ENCODE measurements at places on chromosomes 7 and 10. TPM values are rescaled to one million over a fixed set of nuclear protein-coding genes. Genes with fewer than 3 reads are reported as not detected.

- DNase-seq = peak; percentile 8
Observed at GRCh38 chr10:123380491-123381085, 226.4 kb downstream of the BUB3 start.

DNA sequence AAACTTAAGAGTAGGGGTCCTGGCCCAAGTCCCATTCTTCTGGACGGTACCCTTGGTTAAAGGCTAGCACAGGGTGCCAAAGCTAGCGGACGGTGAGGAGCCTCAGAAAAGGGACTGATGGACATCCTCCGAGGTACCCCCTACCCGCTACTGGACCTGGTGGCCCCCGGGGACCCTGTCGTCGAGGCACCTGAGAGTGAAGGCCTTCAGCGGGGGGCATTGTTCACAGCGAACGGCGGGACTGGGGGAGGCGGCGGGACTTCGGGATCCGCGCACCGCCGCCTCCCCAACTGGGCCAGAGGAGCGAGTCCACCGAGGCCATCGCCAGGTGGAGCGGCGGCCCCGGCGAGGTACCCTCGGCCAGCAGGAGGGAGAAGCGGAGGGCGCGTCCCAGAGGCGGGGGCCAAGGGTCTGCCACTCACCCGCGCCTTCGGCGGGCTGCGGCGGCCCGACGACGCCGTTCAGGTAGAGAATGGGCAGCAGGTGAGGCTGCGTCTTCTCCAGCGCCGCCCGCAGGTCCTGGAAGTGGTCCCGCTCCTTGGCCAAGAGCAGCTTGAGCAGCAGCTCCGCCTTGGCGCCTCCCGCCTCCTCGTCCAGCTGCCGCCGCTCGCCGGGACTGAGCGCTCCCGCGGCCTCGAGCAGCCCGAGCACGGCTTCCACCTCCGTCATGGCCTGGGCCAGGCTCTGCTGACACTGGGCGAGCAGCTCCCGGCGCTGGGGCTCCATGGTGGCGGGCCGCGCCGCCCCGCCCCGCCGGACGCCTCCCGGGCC, 575 bp downstream of the DLG5 start:
- peak; percentile 38 for DNase-seq

DNA sequence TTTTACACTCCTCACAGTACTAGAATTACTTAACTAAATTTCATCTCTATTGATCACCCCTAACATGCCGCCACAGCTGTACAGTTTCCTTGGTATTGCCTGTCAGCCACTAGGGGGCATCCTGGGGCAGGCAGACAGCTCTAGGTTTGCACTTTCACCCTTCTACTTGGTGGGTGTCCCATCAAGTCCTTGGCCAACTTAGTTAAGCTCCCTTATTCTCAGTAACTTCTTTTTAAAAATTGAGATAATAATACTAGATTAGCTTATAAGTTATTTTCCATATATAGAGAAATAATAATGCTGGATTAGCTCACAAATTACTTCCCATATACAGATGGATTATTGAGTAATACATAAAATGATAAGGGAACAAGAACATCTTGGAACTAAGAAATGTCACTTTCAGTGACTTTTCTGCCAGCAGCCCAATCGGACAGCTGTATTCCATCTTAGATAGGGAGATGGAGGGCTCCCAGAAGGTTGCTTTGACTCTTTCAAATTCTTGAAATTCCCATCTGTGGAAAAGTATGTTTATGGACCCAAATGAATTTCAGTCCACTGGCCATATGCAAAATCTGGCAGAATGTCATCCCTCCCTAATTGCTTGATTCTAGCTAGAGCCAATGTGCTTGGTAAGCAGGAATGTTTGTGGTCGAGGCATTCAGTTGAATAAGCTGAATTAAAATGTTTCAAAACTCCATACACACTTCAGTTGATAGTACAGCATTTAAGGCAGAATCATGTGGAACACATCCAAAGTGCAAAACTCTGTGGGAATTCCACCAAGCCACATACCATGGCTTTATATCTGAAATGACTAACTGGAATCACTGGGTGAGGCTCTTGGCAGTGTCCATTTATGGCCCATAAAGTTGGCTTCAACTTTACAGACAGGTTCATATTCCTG, 309.7 kb downstream of the CSTF2T start:
- peak; percentile 28 for DNase-seq

DNA sequence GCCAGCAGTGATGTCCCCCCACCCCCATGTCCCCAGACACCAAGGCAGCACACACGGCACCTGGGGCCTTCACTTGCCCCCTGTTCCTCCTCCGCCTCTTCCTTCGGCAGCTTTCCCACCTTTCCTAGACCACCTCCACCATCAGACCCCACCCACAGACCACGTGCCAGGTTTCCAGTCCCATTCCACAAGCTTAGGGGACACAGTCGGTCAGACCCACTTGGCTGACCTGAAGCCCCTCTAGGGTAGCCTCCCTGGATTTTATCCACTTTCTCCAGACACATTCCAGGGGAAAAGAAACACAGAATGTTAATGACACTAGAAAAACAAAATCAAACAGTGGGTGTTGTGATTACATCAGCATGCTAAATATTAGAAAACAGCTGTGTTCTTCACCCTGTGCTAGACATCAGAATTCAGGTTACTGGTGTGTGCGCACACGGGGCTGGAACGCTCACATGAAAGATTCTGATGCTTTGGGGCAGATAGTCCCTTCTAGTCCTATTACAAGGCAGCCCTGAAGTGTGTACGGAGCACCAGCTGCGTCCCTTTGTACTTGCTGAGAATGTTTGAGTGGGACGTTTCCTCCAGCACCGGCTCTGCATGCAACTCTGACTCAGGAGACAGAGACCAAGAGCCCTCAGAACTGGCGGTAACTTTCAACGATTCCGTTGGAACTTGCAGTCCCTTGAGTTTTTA, 75.5 kb upstream of the PPP2R2D start:
- peak; percentile 8 for DNase-seq

DNA sequence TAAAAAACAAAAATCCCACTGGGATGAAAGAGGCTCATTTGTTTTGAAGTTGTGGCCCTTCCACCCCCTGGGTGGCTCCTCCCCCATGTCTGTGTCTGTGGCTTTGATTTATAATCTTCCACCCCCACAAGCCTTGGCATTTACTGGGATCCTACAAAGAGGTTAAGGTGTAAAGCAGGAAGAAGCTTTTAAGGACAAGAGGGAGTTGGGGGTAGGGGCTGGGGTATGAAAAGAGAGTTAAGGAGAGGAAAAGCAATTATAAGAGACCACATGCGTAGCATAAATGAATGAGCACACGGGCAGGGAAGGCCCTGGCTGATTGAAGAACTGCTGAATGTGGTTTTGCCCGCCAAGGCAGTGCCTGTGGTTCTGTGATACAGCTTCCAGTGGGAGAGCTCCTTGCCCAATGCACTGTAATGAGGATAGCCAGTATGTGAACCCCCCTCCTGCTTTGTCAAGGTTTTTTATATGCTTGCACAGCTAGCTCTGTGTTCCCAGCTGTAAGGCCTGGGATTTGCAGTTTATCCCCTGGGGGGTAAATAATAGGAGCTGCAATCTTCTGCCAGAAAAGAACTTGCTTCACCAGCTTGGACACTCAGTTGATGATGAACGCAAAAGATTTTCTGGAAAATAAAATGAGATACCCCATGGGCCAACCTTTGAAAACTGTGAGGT, 34.7 kb upstream of the KMT2E start:
- DNase-seq = no peak

DNA sequence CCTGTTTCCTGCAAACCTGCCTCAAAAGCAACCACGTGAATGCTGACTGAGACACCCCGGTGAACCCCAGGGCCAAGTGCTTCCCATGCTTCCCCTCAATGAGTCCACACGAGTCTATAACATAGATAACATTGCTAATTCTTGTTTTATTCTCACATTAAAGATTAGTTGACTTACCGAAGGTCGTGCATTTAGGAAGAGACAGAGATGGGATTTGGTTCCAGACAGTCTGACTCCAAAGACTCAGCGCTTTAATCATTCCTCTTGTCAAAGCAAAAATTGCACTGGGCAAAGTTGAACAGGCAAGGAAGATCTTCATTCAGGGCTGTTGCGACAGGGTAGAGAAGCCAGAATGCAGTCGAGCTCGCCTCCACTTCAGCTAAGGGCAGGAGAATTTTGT, 435.6 kb upstream of the C7orf33 start:
- DNase-seq = no peak

DNA sequence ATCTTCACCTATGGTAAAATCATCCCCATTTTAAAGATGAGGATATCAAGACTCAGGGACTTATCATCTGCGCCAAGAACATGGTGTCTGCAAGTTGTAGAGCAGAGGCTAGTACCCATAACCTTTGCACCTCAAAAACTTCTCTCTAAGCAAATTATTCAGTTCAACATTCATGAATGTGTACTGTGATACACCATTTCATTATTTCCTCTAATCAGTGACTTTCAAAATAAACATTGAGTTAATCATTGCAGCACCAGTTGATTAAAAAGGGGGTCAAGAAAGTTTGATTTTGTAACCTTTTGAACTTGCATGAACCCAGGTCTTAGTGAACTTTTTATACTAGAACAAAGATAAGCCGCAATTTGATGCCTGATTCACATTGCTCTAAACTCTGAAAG, 47.6 kb upstream of the CYP2C8 start:
- DNase-seq = no peak

DNA sequence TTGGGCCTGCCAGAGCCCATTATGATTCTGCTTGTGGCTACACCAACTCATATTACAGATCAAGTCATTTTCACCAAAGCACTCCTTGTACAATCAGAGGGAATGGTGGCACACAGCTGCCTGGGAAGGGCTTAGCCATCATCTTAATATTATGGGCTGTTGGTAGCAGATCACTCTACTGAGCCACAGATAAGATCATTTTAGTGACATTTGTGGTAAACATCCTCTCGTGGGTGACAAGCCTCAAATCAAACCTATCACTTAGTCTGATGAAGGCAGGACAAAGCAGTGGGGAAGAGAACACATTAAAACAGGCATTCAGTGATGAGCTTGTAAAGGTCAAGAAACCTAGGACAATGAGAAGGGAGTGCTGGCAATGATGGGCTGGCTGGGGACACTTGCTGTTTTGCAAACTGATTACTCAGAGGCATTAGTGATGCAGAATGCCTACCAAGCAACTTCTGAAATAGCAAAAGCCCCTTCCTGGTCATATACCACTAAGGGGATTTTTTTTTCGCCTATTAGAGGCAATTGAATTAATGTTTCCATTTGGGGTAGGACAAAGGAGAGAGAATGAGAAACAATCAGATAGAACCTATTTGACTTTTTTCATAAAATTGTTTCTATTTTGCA, 137.5 kb upstream of the WDR11 start:
- no peak for DNase-seq

DNA sequence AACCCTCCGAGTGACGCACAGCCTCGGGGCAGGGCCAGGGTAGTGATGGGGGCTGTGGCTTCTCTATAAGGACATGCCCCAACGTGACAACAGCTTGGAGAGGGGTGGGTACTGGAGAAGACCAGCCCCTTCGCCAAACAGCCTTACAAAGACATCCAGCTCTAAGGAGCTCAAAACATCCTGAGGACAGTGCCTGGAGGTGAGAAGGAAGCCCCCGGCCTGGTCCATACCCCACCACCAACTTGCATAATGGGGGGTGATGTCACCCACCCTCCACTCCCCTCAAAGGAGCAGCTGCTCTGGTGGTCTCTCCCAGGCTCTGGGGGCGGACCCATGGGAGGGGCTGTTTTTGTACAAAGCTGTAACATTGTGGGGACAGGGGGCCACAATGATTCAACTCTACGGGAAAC, 15.1 kb downstream of the PRSS2 start:
- no peak for DNase-seq

AGR2 gene
- 4.0 TPM for polyA plus RNA-seq

DNA sequence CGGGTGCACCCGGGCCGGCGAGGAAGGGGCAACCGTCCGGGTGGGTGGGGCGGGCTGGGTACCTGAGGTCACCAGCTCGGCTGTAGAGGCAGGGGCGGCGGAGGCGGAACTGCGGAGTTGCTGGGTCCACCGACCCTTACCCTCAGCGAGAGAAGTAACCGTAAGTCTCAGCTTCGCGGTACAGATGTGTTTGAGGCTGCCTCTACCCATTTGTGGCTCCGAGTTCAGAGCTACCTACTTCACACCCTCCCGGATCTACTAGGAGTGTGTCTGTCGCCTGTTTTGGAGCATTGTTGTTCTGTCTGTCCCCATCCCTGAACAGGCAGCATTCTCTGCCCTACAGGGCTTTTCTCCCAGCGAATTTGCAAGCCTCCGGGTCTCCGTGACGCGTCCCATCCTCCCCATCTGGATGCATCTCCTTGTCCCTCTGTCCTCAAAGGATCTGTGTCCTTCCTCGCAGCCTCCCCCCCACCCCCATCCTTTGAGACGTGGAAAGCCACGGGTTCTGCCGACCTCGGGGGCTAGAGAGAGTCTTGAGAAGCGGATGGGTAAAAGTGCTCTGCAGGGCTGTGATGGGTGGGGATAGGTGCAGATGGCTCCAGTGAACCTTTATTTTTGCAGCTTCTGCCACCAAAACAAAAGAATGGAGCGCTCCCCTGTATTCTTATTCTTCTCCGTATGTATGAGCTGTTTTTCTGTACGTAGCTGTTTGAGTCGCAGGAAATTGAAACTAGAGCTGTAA, 757 bp downstream of the ANKIB1 start:
- peak; percentile 45 for DNase-seq

CPA2 gene
- polyA plus RNA-seq = not detected

MMD2 gene
- not detected for polyA plus RNA-seq

DNA sequence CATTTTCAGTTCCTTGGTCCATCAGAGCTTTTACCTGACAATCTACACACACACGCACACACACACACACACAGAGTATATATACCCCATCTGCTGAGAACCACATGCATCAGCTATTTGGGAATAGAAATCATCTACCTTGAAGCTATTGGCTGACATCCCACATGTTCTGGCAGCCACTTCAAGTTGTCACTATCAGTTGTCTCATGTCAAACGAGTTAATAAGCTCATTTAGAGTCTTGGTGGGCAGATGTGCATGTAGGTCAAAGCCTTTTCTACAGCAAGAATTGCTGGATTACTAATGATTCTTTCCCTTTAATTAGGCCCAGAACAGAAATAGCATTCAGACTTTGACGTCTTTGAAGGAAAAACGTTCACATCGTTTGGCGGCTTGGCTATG, 36.8 kb downstream of the COL28A1 start:
- no peak for DNase-seq

DNA sequence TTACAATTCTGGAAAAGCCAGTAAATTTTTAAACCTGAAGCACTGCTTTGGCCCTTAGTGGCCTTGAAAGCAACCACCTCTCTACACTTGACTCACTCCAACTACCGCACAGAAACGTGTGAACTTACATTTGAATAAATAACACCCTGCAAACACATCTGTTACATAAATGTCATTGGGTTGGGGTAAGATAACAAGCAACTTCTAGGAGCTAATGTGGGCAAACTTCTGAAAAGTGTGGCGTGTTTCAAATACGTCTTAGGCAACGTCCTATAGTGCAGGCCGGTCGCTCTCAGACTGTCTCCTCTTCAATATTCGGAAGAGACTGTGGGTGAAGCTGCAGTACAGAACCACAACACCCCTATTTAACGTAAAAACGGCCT, 474 bp downstream of the ORC5 start:
- peak; percentile 10 for DNase-seq

- DNase-seq = no peak
Observed at GRCh38 chr10:125054669-125055268, 105.6 kb downstream of the CTBP2 start.

All from muscle of arm (tissue), 14 donors.